ENCODE measurements at places on chromosomes 4 and X. TPM values are rescaled to one million over a fixed set of nuclear protein-coding genes. Genes with fewer than 3 reads are reported as not detected.

DNA sequence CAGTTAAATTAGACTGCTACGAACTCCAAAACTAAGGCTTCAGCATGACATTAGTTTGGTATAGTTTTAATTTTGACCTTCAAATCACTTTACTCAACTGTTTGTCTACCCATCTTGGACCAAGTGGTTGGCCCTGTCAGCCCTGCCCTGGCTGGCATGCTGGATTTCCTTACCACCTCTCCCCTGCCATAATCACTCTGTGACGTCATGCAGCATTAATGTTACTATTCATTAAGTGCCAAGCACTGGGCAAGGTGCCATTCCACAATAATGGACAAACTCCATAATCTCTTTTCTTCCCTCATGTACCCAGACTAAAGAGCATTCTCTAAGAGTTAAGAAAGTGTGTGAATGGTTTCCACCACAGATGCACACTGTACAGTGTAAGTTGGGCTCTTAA is 277.0 kb upstream of the INTU start:
- no peak overlapping the region for H3K4me3 ChIP-seq
- DNase-seq = peak; percentile 46
- H3K36me3 ChIP-seq = no peaks in the 10 kb centered on the region
- no peaks in the 10 kb centered on the region for H3K4me1 ChIP-seq
- no peak overlapping the region for H3K27ac ChIP-seq

DNA sequence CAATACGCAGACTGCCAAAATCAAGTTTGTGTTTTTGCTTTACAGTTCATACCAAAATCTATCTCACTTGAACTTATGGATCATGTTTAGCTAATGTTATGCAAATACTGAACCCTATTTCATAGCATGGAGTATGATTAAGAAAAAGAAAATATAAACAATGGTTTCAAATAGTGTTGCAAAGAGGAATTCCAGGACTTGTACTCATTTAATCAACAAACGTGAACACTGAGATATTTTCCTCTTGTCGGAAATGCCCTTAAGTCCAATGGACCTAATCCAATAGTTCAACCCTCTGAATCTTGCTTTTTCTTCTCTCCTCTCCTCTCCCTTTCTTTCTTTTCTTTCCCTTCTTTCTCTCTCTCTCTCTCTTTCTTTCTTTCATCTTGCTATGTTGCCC is 30.8 kb downstream of the RASL11B start:
- H3K4me1 ChIP-seq = no peaks in the 10 kb centered on the region
- H3K27ac ChIP-seq = no peak overlapping the region
- no peak overlapping the region for H3K4me3 ChIP-seq
- no peaks in the 10 kb centered on the region for H3K27me3 ChIP-seq
- no peaks in the 10 kb centered on the region for H3K36me3 ChIP-seq

GRCh38 chrX:115047181-115047580 is 29.8 kb upstream of the IL13RA2 start:
- H3K4me1 ChIP-seq = no peaks in the 10 kb centered on the region
- H3K27ac ChIP-seq = no peak overlapping the region
- peaks cover 2% of the 10 kb centered on the region for H3K27me3 ChIP-seq
- H3K4me3 ChIP-seq = no peak overlapping the region

DNA sequence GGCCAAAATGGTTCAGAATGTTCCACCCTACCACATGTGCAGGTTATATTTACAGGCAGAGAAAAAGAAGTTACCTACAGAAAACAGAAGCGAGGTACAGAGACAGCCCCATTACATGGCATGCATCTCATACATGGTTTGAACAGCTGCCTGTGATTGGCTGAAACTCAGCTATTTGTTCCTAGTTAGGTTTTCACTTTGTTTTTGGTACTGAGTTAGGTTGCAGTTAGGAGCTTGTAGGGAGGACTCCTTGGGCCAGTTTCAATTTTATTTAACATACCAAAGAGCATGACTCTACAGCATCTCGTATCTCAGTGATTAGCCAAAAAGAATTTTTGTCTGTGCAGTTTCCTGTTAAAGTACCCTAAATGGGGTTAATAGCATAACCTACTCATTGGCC is 392.0 kb downstream of the MAPK10 start:
- no peak for DNase-seq
- no peaks in the 10 kb centered on the region for H3K27me3 ChIP-seq
- H3K27ac ChIP-seq = no peak overlapping the region

Gene SPANXC
- total RNA-seq = not detected

Gene MAGED4
- 55.2 TPM for total RNA-seq

All from spinal cord (tissue), 10 donors.